ENCODE measurements at places on chromosomes 4 and X. TPM values are rescaled to one million over a fixed set of nuclear protein-coding genes. Genes with fewer than 3 reads are reported as not detected.

DDX53 gene
- total RNA-seq: not detected

PDCL2 gene
- not detected for total RNA-seq

RFC1 gene
- total RNA-seq: 53.7 TPM

XKRX gene
- total RNA-seq: 0.96 TPM

Measured in mesothelial cell of epicardium (in vitro differentiated cells).